ENCODE measurements at places on chromosomes 12 and 14.

- no peak for DNase-seq
These were observed 1091.8 kb upstream of the ATXN7L3B start for GRCh38 chr12:73445658-73446324.

- DNase-seq: no peak
These were observed 119.5 kb downstream of the LRRK2 start for GRCh38 chr12:40344312-40344711.

- DNase-seq: peak; percentile 33
These were observed 125.3 kb upstream of the ATF7IP start for GRCh38 chr12:14239935-14240872.

GRCh38 chr12:54437243-54437642 lies 18.2 kb upstream of the ITGA5 start:
- DNase-seq: no peak

- DNase-seq: no peak
These were observed 1.0 kb downstream of the IRF9 start for GRCh38 chr14:24162093-24162492.

DNA sequence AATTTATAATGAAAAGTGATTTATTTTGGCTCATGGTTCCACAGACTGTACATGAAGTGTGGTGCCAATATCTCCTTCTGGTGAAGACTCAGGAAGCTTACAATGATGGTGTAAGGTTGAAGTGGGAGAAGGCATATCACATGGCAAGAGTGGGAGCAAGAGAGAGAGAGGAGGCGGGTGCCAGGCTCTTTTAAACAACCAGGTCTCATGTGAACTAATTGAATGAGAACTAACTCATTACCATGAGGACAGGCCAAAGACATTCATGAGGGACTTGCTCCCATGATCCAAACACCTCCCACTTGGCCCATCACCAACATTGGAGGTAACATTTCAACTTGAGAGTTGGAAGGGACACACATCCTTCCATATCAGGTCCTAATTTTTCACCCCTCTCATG lies 155.2 kb downstream of the SLC38A4 start:
- no peak for DNase-seq

- no peak for DNase-seq
These were observed 40.6 kb upstream of the CDKN3 start for GRCh38 chr14:54356172-54356571.

DNA sequence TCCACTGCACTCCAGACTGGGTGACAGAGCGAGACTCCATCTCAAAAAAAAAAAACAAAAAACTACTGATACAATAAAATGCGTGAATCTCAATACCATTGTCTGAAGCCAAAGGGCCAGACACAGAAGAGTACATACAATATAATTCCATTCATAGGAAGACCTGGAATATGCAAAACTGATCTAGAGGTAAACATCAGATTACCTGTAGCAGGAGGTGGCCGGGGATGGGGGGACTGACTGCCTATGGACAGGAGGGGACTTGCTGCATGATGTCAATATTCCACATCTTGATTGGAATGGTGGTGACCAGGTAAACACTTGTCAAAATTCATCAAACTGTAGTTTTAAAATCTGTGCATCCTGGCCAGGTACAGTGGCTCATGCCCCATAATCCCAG lies 12.5 kb upstream of the FIGNL2 start:
- DNase-seq: no peak

DNA sequence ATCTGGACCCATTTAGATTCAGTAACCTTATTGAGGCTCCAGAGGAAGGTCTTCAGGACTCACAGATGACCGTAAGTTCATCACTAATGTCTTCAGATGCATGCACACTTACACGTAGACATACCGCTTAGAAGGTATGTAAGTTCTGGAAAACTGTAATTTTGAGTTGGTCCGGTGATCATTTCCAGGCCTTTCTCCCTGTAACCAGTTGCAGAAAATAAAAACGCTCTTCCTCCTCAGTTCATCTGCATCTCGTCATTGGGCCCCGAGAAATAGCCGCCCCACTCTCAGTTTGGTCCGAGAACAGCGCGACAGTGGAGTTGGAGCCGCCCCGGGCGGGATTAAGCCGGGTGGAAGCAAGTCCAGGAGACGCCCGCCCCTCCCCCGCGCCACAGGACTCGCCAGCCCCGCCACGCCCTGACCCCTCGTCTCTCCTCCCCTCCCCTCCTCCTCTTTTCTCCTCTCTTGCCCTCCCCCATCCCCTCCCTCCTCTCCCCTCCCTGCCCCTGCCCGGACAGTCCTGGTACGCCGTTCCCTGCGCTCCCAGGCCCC lies 83.7 kb downstream of the TNFAIP2 start:
- peak; percentile 54 for DNase-seq

GRCh38 chr14:32950584-32950983 lies 11.9 kb downstream of the NPAS3 start:
- no peak for DNase-seq

DNA sequence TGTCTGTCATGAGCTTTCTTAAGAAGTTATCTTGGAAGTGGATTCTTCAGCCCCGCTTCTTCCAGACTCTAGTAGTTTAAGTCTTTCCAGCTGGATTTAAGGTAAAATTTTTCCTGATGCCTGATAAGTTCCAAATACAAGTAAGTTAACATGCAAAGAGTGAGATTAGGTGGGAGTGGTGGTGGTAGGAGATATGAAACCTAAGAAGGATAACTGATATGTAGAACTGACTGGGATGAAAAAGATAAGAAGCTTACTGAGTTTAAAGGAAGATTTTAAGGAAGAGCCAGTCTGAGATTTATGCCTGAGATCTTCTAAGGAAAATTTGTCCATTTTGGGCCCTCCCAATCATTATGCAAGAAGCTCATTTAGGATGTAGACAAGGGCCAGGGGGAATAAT lies 250.9 kb upstream of the SYT10 start:
- no peak for DNase-seq

DNA sequence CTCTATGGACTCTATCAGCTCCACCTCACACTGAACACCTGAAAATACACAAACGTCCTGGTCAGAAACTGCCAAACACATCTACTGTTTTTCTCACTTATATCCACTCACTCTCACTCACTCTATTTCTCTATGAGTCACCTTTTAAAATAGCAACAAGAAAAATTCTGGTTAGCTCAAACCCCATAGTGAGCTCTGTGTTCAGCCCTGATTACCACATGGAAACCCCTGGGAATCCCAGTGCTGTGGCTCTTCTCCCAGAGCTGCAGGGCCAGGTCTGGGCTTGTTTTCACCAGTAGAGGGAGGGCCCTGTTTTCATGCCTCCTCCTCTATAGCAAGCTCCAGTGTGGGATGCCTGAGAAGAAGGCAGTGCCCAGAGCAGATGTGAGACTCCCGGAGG lies 1126.1 kb downstream of the TMEM121 start:
- DNase-seq: no peak

GRCh38 chr12:93254911-93255310 lies 122.8 kb upstream of the NUDT4 start:
- no peak for DNase-seq

- DNase-seq: no peak
These were observed 231.2 kb downstream of the CHST11 start for GRCh38 chr12:104687823-104688573.

DNA sequence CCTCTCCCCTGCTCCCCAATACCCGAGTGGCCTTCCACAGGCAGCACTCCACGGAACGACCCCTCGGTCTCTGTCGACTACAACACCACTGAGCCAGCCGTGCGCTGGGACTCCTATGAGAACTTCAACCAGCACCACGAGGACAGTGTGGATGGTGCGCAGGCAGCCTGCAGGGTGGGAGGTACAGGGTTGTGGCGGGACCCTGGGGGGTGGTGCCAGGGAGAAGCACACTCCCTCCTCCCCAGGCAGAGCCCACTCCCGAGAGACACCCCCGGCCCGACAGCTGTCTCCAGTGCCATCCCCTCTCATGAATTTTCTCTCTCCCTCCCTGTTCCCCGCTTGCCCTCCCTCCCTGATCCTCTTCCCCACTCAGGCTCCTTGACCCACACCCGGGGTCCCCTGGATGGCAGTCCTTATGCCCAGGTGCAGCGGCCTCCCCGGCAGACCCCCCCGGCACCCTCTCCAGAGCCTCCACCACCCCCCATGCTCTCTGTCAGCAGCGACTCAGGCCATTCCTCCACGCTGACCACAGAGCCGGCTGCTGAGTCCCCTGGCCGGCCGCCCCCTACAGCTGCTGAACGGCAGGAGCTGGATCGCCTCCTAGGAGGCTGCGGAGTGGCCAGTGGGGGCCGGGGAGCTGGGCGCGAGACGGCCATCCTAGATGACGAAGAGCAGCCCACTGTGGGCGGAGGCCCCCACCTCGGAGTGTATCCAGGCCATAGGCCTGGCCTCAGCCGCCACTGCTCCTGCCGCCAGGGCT lies 9.0 kb downstream of the TNS2 start:
- no peak for DNase-seq

- DNase-seq: no peak
These were observed 1687.4 kb upstream of the FLRT2 start for GRCh38 chr14:83842547-83842946.

GRCh38 chr14:88426271-88426670 lies 40.8 kb downstream of the SPATA7 start:
- no peak for DNase-seq

DNA sequence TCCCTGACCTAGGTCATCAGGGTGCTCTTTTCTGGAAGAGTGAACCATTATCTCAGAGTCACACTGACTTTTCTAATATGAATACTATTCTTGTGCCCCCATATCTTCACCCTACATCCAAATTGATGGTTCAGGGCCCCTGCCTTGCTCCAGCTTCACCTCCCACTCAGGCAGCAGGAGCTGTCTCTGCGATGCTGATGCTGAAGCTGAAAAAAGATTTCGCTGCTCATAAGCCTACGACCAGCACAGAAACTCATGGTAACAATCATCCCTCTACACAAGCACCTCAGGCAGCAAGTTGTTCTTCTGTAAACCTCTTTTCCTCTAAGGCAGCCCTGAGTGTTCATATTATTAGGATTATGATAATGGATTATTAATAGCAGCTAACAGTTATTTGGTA lies 3.2 kb downstream of the ARF3 start:
- no peak for DNase-seq

- DNase-seq: no peak
These were observed 59.2 kb downstream of the ACADS start for GRCh38 chr12:120784804-120785203.

DNA sequence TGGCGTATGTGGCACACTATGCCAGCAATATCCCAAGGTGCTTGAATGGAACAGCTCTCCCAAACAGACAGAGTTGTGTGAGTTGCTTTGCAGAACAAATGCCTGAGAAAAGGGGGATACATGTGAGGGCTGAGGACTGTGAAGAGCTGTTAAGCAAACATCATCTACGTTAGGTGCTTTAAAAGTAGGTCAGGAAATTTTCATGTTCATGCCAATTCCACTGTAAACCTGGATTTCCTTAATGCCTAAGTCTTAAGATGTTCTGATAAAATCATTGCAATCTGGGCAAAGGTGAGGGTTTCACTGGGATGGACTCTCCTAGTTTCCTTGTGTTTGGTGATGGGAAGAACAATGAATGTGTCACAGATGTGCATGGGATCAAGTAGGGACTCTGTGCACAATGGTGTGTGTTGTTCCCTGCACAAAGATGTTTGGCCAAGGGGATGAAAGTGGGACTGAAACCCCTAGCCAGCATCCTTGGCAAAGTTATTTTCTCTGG lies 227.9 kb downstream of the KTN1 start:
- no peak for DNase-seq

DNA sequence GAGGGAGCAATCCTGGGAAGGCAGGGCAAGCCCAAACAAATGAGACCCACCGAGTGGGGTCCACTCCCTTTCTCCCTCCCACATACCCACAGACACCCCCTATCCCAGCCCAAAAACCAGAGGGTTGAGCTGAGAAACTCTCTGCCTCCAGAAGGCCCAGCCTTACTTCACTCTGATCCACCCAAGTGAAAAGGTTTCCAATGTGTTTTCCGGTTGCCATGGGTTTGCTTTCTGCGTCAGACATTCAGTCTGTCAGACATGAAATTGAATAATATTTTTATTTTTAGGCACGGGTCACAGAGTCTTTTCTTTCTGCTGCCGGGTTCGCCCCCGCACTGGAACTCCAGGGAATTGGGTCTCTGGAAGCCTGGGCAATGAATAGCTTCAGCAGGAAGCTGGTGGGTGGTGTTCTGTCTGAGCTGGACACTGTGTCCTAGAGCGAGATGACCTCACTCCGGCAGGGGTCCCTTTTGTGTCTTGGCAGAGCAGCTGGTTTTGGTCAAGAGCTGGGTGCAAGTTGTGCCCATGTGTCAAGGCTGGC lies 69.8 kb upstream of the CLMN start:
- DNase-seq: no peak

DNA sequence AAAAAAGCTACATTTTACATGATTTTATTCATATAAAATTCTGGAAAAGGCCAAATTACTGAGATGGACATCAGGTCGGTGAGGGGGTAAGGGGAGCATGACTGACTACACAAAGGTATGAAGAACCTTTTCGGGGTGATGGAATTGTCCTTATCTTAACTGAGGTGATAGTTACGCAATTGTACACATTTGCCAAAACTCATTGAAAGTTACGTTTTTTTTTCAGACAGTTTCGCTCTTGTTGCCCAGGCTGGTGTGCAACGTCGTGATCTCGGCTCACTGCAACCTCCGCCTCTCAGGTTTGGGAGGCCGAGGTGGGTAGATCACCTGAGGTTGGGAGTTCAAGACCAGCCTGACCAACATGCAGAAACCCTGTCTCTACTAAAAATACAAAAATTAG lies 29.4 kb upstream of the PLEKHG3 start:
- no peak for DNase-seq

GRCh38 chr12:684416-684815 lies 21.2 kb upstream of the NINJ2 start:
- no peak for DNase-seq

- no peak for DNase-seq
These were observed 382.2 kb downstream of the FUT8 start for GRCh38 chr14:65794674-65795279.

- no peak for DNase-seq
These were observed 31.2 kb upstream of the FOS start for GRCh38 chr14:75247286-75247922.

DNA sequence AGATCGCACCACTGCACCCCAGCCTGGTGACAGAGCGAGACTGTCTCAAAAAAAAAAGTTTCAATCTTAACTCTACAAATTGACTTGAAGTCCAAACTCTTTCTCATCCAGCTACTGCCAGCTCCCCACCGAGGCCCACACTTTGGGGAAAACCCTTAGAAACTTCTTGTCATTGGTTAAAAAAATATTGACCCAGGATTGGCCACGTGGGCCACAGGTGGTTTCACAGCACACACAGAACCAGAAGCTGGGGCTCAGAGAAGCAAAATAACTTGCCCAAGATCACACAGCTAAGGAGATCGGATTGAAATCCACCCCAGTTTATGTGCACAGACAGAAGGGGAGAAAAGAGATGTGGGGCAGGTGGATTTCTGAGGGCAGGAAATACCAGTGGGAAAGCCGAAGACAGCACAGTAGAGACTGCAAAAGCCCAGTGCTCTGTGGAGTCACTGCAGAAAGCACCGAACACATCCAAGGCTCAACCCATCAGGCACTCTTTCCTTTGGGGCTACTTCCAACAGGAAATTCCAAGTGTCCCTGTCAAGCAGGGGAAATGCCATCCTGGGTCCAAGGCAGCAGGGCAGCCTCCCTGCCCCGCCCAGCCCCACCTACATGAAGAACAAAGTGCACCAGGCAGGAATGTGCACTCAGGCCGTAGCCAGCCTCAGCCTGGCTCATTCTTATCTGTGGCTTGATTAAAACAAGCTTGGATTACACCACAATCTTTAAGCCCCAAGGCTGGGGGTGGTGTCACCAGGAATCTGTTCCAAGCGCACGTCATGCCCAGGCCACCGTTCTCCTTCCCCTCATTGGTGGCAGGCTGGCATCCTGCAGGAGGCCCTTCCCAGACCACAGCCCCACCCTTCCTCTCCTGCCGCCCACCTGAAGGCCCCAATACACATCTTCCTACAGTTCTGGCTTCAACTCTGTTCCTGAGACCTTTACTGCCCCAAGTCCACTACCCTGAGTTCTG lies 72.5 kb downstream of the ITPK1 start:
- no peak for DNase-seq

- peak; percentile 87 for DNase-seq
These were observed at the start of gene BCDIN3D for GRCh38 chr12:49842519-49843352. TSS of gene BCDIN3D (minus strand) at chr12:49843106. CDS start at chr12:49843087, 19 bp downstream.
